ENCODE measurements at places on chromosomes 5 and 9.

GRCh38 chr9:129289131-129289731 is 111.2 kb upstream of the IER5L start:
- DNase-seq, result no peak

DNA sequence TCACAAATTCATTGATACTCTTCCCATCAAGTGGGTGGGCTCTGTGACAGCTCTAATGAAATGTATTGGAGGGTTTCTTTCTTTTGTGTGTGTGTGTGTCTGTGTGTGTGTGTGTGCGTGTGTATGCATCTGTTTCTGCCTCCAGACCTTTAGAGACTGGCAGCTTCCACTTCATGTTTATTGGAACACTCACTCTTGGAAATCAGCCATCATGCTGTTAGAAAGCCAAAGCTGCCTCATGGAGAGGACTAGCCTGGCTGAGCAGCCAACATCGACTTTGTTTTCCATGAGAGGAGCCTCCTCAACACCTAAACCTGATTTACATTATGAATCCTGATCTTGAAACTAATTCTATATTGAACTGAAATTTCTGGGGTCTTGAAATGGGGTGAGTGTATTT is 128.5 kb upstream of the FAM174A start:
- no peak for DNase-seq

DNA sequence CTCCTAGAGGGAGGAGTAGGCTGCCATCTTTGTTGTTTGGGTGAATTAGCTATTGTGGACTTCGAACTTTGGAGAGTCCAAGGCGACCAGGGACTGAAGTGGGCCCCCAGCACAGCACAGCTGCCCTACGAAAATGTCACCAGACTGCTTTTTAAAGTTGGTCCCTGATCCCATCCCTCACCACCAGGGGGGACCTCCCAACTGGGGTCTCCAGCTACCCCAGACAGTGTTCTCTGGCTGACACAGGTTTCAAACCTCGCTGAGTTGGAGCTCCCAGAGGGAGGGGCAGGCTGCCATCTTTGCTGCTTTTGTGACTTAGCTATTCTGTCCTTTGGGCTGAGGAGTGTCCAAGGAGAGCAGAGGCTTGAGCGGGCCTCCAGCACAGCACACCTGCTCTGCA is 45.7 kb upstream of the ADRB2 start:
- no peak for DNase-seq

GRCh38 chr5:158020555-158021418 is 161.8 kb upstream of the CLINT1 start:
- DNase-seq, result no peak

DNA sequence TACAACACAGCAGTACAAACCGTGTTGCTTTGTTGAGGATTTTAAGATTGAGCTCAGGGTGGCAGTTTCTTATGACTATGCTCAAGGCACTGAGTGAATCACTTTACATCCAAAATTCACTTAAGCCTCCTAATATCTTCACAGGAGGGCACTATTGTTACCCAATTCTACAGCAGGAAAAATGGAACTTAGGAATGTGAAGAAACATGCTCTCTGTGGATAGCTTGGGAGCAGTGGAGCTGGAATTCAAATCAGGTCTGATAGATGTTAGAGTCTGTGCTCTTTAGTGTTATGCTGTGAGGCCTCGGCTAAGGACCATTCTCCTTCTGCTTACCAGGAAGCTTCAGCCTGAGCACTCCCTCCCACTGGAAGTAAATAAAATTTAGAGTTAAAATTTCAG is 18.7 kb upstream of the HMHB1 start:
- DNase-seq, result no peak

DNA sequence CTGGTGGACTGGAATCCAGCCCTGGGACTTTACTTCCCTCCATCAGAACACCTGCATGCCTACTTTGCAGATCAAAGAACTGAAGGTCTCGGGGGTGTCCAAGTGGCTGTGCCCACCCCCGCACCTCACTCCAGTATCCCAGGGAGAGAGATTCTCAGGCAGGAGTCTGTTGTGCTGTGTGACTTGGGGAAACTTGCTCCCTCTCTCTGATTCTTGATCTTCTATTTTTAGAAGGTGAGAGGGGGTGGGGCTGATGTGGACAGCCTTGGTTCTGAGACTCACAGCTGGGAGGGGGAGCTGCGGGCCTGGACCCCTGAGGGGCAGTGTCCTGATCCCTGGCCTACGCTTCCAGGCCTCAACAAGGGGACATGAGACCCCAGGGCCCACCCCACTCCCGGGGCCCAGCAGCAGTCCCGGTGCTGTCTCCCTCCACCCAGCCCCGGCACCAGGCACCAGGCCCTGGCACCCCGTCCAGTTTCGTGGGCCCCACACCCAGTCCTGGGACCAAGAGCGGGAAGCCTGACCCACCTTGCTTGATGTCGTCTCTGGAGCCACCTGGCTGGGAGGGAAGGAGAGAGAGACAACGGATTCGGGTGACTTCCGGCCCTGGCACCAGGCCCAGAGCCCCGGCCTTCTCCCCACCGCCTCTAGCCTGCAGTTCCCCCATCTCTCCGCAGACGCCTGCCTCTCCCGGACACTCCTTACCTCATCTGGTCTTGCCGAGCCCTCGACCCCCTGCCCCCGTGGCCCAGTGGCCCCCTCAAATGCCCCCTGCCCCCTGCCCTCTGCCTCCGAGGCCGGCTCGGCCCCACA is 74.0 kb upstream of the SPTLC1 start:
- DNase-seq, result peak; percentile 4

GRCh38 chr5:178081571-178082243 is 31.6 kb upstream of the N4BP3 start:
- DNase-seq, result no peak
